ENCODE measurements at places on chromosomes 13 and 19.

DNA sequence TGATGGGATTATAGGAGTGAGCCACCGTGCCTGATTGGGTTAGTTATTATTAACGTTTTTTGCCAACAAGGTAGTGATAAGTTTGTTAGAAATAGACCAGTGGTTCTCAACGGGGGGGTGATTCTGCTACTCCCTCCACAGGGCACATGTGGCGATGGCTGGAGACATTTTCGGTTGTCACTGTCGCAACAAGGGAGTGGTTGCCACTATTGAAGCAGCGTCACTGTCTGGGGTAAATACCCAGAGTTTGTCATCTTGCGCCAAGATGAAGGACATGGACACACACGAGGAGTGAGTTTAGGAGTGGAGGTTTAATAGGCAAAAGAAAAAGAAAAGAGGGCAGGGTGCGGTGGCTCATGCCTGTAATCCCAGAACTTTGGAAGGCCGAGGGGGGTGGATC is 18.9 kb downstream of the ADGRE3 start:
- DNase-seq: no peak

- DNase-seq: no peak
These were observed 2049.5 kb upstream of the PRR20A start for GRCh38 chr13:55091172-55091571.

DNA sequence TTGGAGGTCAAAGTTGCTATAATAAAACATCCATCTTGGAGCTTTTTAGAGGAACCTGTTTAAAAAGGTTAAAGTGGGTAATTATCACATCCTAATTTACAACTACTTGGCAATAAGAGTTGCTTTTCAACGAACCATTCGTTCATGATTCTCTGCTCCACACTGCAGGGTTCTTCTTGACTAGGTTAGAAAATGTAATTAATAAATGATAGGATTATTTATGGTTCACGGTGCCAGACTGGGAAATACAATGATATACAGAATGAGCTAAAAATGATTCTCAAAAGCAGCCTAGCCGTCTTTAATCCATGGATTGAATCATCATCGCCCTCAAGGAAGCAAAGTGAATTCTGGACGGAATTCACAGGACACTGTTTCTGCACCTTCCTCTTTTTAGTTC is 291.2 kb downstream of the TEX29 start:
- DNase-seq: no peak

GRCh38 chr13:46181840-46182490 is at the start of gene LCP1:
Gene LCP1, minus strand, starts transcription at chr13:46182177. Its CDS starts 22,515 bp downstream, at chr13:46159662.
- DNase-seq: peak; percentile 80

DNA sequence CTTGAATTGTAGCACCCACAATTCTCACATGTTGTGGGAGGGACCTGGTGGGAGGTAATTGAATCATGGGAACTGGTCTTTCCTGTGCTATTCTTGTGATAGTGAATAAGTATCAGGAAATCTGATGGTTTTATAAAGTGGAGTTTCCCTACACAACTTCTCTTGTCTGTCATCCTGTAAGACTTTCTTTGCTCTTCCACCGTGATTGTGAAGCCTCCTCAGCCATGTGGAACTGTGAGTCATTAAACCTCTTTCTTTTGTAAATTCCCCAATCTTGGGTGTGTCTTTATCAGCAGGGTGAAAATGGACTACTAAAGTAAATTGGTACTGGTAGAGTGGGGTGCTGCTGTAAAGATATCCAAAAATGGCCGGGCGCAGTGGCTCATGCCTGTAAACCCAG is 215.6 kb downstream of the LIG4 start:
- no peak for DNase-seq

DNA sequence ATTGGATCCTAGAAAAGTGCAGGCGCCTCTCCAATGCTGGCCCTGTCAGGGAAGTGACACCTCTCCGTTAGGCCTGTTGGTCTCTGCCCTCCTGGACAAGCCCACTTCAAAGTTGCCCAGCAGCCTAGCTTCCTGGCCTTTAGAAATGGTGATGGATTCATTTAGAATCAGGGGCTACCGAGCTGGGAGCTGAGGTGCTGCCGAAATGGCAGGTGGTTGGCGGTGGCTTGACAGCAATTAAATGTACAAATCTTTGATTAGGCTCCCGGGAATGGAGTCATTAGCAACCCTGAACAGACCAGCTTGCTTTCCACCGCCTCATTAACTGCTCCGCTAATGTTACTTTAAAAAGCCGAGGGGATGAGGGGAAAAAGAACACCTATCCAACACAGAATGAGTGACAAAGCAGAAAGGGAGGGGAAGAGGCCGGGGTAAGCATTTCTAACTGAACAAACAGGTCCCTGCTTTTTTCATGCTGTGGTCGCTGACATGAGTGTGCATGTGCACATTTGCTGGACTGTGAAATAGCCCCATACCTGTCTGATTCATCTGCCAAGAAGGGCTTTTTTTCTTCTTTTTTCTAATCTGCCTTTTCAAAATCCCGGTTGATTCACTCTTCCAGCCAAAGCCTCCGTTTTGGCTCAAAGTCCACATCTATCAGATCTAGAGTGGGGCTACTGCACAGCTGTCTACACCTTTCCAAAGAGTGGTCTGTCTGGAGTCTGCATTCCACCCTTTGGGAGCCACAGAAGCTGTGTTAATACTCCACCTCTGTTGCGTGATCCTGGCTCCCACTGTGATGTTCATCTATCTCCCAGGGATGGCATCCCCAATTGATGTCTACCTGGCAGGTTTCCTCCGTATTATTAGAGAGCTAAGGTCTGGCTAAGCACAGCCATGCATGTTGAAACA is 431.9 kb downstream of the COG6 start:
- DNase-seq: no peak

- no peak for DNase-seq
These were observed 41.1 kb downstream of the COL4A1 start for GRCh38 chr13:110265682-110266430.

DNA sequence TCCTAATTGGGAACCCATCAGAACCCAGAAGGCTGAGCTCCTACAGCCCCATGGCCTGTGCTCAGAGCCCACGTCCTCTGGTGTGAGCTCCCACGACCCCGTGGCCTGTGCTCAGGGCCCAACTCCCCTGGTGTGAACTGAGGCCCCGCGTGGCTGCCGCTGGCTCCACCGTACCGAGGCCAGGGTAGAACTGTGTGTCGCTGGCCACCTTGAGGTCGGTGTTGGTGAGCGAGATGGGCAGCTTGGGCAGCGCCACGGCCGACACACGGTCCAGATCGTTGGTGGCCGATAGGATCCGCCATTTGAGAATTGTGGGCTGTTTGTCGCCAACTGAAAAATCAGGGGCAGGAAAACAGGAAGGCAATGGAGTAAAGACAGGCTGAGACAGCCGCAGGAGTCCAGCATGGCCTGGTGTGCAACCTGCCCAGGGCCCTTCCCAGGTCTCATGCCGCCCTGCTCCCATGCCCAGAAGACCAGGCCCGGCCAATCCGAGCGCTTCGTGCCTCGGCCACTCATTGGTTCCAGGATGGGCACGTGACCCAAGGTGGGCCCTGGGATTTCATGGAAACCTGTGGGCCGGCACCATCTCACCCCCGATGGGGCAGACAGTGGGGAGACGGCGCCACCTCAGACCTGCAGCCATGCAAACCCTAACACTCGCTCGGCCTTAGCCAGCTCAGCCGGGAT is 11.5 kb downstream of the MED16 start:
- DNase-seq: no peak

DNA sequence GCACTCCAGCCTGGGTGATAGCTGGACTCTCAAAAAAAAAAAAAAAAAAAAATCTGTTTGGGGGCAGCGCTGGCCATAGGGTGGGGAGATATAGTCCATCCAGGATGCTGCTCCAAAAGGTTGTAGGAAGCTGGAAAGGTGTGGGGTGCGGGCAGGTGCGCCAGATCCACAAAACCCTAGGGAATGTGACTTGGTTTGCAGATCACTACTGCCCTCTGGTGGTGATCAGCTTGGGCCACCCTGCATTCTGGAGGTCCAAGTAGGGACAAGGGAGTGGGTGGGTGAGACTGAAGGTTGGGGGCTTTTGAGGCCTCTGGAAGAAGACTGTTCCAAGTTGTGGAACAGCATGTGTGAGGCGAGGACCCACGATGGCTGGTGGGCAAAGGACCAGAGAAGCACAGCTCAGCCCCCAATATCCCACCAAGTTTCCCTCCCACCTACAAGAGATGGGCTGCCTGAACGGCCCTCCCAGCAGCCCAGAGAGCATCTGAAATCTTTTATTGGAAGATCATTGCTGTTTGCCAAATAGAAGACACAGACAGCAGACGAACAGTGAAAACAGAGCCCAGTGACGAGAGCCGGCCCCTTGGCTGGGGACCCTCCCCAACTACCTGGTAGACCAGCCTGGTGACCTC is 10.4 kb upstream of the TYK2 start:
- peak; percentile 19 for DNase-seq

GRCh38 chr19:40257096-40257517 is 28.0 kb downstream of the AKT2 start:
- no peak for DNase-seq

GRCh38 chr13:97240788-97241734 is 18.9 kb downstream of the MBNL2 start:
- no peak for DNase-seq

DNA sequence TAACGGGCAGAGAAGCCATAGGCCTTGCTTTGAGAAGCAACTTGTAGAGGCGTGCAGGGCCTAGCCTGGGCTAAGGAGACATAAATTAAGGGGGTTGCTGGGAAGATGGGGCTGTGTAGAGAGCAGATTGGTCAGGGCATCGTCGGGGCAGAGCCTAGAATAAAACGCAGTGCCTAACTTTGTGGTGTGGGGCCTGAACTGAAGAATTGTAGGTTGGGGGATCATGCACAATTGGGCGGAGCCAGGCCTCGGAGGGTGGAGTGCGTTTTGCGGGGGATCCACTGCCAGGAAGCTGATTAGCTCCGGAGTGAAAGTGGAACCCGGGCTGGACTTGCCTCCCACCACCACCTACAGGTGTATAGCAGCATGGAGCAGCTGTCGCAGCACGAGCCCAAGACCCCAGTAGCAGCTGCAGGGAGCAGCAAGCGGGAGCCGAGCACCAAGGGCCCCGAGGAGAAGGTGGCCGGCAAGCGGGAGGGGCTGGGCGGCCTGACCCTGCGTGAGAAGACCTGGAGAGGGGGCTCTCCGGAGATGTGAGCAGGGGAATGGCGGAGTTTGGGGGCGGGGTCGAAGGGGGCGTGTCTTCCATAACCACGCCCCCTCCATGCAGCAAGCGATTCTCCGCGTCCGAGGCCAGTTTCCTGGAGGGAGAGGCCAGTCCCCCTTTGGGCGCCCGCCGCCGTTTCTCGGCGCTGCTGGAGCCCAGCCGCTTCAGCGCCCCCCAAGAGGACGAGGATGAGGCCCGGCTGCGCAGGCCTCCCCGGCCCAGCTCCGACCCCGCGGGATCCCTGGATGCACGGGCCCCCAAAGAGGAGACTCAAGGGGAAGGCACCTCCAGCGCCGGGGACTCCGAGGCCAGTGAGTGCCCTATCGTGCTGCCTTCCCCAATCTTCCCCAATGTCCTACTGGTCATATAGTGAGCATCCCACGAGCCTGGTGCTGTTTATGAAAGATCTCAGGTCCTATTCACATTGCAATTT is 13.8 kb downstream of the DNASE2 start:
- DNase-seq: peak; percentile 65

GRCh38 chr13:49052813-49053212 is 77.1 kb downstream of the FNDC3A start:
- DNase-seq: no peak

- no peak for DNase-seq
These were observed 385.4 kb upstream of the PRR20A start for GRCh38 chr13:56755181-56755935.

DNA sequence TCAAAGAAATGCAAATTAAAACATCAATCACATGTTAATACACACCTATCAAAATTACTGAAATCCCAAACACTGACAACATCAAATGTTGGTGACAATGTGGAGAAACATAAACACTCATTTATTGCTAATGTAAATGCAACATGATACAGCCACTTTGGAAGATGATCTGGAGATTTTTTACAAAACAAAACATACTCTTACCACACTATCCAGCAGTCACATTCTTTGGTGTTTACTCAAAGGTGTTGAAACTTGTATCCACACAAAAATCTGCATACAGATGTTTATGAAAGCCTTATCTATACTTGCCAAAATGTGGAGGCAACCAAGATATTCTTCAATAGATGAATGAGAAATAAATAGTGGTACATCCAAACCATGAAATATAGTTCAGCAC is 1219.5 kb upstream of the PCDH20 start:
- no peak for DNase-seq

DNA sequence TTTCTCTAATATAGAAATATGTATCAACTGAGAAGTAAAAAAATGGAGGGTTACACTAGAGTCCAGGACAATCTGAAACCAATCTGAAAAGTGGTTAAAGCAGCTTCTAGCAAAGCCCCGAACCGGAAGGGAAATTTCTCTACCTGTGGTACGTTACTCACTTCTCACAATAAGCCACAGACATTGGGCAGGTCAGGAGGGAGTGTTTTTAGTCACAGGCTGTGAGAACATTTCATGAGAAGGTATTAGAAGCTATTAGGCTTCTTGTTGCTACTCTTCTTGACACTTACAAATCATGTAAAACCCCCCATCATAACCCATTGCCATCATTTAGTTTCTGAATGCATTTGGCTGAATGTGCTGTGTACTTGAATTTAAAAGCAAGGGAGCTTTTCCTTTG is 120.9 kb downstream of the NUFIP1 start:
- no peak for DNase-seq

DNA sequence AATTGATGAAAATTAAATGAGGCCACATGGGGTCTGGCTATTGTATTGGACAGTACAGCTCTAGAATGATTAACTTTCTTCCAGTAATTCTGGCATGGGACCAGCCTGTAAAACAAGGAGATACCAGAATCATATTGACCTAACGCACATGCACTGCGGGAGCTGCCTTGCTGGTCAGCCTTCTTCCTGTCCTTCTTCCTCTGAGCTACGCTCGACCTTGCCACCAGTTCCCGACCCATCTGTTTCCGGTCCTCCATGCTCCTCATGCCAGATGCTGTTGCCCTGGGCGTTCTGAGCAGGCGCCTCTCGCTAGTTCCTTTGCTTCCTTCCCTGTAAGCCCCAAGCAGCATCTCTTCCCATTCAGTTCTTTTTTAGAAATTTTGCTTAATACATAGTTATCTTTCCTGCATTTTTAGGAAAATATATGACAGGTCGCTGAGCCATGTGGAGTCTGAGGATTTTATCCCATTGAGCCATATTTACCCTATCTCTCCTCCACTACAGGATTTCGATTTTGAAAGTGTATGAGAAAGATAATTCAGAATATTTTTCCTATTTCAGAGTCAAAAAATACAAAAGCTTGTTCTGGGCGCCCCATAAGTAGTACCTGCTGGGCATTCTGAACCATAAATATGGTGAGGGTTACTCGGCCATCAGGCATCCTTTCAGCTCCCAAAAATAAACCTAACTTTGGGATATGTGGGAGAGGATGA is 38.6 kb downstream of the TNFRSF19 start:
- DNase-seq: no peak

- DNase-seq: no peak
These were observed 40.8 kb upstream of the F7 start for GRCh38 chr13:113064534-113065405.

- DNase-seq: no peak
These were observed 301 bp downstream of the POP4 start for GRCh38 chr19:29606420-29606747.

DNA sequence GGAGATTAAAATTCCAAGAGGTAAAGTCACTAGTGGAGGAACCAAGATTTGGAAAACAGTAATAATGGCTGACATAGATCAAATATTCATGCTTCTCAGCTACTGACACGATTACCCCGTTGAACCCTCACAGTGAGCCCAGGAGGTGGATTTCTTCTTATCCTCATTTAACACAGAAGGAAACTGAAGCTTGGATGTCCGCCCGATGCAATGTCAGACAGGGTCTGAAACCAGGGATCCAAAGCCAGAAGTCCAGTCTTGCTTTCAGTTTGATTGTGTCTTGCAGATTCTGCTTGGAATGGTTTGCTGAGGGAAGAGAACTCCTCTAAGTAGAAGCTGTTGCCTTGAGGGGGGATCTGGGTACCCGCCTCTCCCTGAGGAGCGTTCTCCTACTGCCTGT is 404.7 kb downstream of the KCNRG start:
- DNase-seq: no peak

All from bone marrow (tissue), 2 donors.